ENCODE measurements at places on chromosomes 1 and 21.

- DNase-seq, result no peak
These were observed 17.3 kb downstream of the MAP10 start for GRCh38 chr1:232822530-232822929.

DNA sequence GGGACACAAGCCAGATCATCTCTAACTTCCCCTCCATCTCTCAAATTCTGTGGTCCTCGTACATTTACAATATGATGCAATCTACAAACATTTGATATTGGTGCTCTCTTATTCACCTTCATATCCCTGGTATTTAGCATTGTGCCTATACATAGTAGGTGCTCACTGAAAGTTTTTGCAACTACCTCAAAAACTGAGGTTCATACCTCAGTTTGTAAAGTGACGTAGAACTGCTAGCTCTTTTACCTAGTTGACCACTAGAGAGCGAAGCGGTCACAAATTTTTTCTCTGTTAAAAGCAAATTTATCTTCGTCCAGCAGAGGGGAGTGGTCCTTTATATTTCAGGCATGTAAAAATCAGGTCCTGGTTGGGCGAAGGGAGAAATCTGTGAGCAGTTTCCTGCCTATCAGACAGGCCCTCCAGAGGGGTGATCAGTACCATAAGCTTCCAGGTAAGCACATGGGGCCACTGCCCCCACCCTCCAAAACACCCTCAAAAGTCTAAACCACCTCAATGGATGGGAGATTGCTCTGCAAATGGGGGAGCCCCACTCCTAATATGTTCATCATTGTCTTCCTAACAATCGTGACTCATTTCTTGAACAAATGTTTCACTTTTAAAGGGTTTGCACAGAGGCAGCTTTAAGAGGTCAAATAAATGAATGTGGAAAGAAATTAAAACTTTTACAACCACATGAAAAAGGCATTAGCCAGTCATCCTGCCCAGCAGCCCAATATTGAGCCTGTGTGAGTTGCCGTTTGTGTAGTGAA, 10.6 kb upstream of the HLCS start:
- peak; percentile 33 for DNase-seq

- DNase-seq, result no peak
These were observed 46.6 kb downstream of the TTC3 start for GRCh38 chr21:37119421-37120218.

GRCh38 chr1:183168308-183168707, 17.8 kb upstream of the LAMC2 start:
- DNase-seq, result no peak

DNA sequence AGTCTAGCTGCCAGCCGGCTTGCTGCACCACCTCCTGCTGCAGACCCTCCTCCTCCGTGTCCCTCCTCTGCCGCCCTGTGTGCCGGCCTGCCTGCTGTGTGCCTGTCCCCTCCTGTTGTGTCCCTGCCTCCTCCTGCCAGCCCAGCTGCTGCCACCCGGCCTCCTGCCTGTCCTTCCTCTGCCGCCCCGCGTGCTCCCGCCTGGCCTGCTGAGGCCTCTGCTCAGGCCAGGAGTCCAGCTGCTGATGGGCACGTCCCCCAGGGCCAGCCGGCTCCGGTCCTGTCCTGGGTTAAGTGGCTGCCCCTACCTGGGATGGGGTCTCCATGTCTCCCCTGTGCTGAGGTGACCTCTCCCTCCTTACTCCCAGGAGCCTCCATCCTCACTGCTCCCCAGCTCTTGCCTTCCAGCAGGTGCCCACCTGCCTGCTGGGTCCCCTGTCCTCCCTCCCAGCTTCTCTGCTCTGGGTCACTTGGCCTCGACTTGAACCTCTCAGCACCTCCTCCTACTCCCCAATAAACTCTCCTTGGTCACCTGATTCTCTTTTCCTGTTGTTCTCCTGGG, 870 bp downstream of the KRTAP10-8 start:
- no peak for DNase-seq

GRCh38 chr1:52153010-52153409, 11.1 kb downstream of the ZFYVE9 start:
- DNase-seq, result no peak

GRCh38 chr1:89279011-89279466, 6.4 kb upstream of the GBP5 start:
- no peak for DNase-seq

DNA sequence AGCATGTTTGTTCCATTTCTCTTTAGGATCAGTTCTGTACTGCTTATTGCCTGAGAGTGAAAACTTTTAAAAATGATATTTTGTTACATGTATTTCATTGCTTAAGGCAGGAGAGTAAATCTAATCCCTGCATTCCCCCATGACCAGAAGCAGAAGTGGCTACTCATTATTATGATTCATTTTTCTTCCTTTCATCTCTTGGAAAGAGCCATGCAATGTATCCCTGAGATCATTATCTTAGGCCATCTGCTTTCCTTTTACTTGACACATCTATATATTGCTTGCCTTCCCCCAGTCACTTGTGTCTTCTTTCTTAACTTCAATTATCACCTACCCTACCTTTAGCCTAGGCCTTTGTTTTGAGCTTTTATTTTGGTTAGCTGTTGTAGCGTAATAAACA, 430.4 kb upstream of the CHRM3 start:
- DNase-seq, result no peak

- no peak for DNase-seq
These were observed 355 bp downstream of the SHISAL2A start for GRCh38 chr1:52633291-52633754.

DNA sequence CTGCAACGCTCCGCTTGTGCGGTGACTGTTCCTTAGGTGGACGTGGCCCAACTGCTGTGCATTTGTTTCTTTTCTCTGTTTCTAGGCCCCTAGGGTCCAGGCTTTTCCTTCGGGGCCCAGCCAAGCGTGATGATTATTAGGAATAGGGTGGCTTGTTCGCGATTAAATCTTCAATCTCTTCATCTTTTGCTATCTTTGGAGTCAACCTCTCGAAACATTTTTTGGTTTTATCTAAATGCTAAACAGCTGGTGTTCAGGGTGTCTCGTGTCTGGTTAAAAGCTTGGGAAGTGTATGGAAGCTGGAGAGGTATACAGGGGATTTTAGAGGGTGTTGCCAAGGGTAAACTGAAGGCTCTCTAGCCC, 844 bp upstream of the PLD5 start:
- DNase-seq, result no peak

DNA sequence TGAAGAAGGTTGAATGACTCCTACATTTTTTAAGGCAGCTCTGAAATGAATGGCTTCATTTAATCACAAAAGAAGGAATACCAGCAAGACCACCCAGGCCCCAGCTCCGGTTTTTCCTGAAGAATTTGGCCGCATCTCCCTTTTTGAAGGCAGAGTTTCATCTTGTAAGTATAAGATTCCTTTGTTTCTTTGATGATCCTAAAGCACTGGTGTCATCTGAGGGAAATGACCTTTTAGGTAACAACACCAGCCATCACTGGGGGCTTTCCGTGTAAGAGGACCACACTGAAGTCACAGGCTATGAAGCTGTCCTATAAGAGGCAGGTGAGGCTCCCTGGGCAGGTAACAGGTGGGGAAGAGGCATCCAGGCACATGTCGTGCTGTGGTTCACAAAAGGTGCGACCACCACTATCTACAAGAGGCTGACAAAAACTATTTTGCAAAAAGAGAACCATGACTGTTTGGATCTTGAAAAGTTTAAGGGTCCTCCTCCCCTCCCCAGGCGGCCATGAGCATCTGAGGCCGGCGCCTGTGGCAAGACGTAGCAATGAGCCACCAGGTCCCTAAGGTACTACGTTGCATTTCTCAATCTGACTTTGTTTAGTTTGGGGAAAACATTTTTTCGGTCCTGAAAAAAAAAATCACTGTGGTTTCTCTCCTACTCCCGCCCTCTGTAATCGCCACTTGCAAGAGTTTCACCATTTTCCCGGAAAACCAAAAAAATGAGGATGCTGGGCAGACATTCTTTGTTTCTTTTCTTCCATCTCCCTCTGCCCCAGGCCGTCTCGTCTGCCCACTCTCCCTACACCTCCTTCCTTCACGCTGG, 46.3 kb upstream of the IRF2BP2 start:
- no peak for DNase-seq

GRCh38 chr1:220269036-220269435, 3.2 kb downstream of the RAB3GAP2 start:
- DNase-seq, result no peak

DNA sequence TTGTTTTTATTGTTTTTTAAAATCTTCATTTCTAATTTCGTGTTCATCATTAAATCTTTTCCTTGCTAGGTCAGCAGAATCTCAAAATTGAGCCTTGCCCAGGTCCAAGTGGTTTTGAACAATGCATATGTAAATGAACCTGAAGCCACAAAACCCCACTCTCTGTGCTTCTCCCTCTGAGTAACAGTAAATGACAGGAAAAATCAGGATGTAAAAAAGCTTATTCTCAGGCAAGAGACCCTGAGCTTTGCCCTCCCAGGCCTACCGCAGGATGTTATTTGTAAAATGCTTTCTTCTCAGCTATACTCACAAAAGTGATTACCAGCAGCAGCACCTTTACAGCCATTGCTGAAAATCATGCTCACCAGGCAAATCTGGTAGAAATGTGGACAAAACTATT, 47.6 kb downstream of the TYW3 start:
- no peak for DNase-seq

GRCh38 chr1:73463873-73464272, 734.1 kb downstream of the LRRIQ3 start:
- no peak for DNase-seq

DNA sequence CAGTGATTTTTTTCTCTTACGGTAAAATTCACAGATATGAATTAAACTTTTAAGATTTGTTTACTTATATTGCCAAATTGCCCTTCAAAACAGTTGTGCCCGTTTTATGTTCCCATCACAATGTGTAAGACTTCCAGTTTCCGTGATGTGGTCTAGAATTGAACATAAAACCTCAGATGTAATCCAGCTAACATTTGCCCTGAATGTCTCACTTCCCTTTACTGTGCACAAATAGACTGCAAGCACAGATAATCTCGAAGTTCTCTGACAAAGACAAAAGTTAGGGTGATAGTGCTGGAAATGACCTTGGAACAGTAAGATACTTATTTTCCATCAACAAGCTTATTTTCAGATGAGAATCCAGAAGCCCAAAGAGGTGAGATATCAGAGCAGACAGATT, 177.5 kb downstream of the ZZZ3 start:
- no peak for DNase-seq

DNA sequence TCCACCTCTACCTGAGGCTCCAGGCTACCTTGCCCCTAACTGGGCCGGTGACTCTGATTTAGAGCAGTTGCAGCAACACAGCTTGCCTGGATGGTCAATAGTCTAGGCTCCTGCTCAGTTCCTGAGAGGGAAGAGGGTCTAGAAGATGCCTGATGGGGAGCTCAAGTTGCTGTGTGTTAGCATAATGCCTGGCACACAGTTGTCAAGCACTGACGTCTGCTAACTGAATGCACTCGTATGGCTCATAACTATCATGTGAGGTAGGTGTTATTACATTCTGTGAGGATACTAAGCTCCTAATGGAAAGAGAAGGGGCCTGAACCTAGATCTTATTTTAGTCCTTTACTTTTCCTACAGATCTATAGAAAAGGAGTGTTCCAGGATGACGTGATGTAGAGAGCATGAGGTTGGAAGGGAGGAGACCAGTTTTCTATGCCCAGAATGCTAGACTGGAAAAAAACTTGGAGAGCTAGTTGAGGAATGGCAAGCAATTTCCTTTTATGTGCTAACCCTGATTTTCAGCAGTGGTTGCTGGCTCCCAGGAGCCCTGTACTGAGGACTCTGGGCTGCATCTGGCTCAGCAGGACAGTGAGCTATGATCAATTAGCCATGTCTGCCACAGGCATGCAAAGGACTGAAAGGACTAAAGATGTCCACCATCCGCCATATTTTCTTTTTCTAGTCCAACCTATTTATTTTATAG, 30.0 kb downstream of the FAM78B start:
- no peak for DNase-seq

GRCh38 chr1:237181743-237182317, 139.8 kb downstream of the RYR2 start:
- no peak for DNase-seq

DNA sequence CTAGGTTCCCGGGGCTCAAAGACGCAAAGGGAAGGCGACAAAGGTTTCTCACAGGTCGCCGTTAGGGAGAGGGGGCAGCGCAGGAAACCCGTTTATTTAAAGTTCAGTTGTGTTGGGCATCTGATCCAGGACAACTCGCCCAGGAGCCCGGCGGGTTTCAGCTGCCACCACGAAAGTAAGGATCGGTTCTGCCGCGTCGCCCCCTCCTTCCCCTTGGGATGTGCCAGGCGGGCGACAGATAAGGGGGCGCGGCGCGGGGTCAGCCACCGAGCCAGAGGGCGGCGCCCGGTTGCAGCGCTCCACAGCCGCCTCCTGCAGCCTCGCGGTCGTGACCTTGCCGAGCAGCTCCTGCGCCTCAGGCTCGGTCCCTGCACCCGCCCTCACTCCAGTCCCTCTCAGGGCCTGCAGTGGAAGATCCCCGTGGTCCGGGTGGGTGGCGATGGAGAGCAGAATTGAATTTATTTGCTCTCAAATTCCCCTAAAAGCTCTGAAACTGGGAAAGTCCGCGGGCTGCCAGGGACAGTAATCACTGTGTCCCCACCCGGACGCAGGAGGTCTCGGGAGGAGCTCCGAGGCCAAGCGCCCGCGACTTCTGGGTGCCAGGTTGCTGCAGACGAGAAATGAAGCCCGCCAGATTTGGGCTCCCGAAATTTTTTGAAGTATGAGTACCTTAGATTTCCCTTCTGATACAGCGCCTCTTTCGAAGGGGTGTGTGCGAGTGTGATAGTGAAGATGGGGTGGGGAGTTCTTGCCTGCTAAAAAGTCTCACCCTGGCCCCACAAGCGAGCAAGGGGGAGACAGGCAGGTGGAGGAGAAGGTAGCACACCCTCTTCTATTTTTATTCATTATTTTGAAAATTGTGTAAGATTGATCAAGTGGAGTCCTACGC, 28.4 kb upstream of the NFIA start:
- no peak for DNase-seq

DNA sequence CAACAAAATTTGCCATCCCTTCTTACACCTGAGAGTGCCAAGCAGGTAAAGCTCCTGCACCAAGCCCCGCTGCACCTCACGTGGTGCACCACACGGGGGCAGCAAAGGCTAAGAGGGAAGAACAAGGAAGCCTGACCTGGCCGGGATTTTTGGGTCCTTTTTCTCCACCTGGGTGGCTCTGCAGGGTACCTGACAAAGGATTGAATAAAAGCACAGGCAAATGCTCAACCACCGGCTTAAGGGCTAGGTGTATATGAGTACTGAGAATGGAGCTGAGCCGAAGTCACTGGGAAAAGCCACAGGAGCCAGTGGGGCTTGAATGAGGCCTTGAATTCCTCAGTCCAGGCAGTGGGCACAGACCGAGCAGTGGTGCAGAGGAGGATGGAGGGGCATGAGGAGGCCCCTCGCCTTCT, 36.4 kb downstream of the ZNF697 start:
- peak; percentile 47 for DNase-seq

GRCh38 chr1:197917805-197918651, 856 bp downstream of the LHX9 start:
- peak; percentile 7 for DNase-seq

Measured in NCI-H1930 (cell line).